Kasumi-1 (cell line): ENCODE measurements at places on chromosomes 6 and 20.

DNA sequence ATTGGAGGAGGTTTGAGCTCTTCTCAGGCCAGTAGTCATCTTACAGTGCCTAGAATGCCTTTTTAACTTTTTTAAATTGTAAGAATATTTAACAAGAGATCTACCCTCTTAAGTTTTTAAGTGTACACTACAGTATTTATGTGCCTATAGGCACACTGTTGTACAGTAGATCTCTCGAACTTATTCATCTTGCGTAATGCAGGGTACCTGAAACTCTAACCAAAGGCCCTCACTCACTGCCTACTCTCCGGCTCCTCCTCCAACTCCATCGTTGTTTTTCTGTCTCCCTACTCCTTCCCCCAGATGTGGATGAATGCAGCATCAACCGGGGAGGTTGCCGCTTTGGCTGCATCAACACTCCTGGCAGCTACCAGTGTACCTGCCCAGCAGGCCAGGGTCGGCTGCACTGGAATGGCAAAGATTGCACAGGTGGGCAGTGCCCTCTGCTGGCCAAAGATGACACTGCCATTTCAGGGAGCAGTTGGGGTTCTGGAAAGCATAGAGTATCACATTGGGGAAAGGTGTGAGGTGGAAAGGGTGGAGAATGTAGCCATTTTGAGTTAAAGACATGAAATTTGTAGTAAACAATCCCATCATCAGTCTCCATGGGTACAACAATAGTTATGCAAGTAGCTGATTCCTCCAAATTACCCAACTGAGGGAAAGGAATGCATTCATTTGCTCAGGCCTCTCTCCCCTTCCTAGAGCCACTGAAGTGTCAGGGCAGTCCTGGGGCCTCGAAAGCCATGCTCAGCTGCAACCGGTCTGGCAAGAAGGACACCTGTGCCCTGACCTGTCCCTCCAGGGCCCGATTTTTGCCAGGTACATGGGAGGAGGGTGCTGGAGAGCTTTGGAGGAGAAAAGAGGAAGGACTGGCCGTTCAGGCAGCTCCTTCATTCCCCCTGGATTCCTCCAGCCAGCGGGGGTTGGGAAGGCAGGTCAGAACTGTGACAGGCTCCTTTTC, 18.4 kb upstream of the ZNF76 start:
- peak; percentile 55 for DNase-seq

- DNase-seq = no peak
These were observed 153.4 kb downstream of the DTNBP1 start for GRCh38 chr6:15509335-15509933.

GRCh38 chr6:33827546-33828451, 24.0 kb upstream of the MLN start:
- no peak for DNase-seq

- no peak for DNase-seq
These were observed 43.6 kb downstream of the NHLRC1 start for GRCh38 chr6:18078866-18079265.

- DNase-seq = no peak
These were observed 795 bp downstream of the MMP24OS start for GRCh38 chr20:35277127-35277526.

- DNase-seq = no peak
These were observed 6.0 kb upstream of the AGPAT4 start for GRCh38 chr6:161279677-161280415.

- DNase-seq = no peak
These were observed 82.5 kb downstream of the DTNBP1 start for GRCh38 chr6:15580326-15580725.

- DNase-seq = no peak
These were observed 43.5 kb upstream of the HCRTR2 start for GRCh38 chr6:55130806-55131324.

DNA sequence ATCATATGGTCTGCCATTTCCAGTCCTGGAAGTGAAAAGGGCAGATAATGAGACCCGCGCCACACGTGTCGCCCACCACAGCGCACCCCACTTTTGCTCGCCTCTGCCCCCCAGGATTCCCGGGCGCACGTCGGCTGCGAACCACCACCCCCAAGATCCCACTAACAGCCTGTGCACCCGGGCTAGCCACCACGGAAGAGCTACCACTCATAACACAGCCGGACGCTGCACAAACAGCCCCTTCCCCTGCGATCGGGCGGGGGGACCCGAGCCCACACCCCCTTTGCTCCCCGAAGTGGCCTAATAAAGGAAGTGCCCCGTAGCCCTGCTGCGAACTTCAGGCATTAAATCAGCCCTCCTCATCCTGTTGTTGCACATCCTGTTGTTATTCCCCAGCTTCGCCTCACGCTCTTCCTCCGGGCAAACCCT, 506 bp downstream of the CITED2 start:
- peak; percentile 88 for DNase-seq

GRCh38 chr20:16311756-16312155, 261.5 kb downstream of the KIF16B start:
- no peak for DNase-seq

- no peak for DNase-seq
These were observed 84.0 kb downstream of the LAMA2 start for GRCh38 chr6:128966934-128967333.

DNA sequence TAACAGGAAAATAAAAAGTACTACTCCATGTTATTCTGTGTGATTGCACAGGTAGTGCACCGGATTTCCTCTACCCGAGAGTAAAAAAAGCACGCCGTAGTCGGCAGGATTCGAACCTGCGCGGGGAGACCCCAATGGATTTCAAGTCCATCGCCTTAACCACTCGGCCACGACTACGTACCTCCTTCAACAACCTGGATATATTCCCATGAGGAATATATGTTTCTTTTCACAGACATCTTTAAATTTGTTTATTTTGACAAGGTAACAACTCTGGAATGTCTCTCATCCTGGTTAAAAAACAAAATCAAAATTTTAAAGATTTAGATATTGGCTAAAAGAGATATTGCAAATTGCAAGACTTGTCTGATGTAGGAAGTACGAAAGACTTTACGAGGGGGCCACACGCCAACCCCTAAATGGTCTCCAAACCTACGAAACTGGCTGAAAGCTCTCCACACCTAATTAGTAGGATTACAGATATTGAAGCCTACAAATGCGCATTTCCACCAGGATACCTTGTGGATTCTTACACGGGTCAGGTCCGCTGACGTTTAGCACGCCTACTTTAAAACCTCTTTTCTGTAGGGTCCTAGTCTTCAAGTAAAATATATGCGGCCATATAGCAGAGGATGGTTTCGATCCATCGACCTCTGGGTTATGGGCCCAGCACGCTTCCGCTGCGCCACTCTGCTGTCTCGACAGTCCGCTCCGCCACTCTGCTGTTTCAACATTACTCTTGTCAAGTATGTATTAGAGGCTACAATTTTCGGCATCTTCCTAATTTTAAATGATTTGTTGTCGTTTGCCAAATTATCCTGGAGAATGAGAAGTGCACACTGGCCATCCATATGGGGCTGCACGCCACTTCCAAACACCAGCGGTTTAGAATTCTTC, 52.2 kb upstream of the BTN3A2 start:
- peak; percentile 79 for DNase-seq

DNA sequence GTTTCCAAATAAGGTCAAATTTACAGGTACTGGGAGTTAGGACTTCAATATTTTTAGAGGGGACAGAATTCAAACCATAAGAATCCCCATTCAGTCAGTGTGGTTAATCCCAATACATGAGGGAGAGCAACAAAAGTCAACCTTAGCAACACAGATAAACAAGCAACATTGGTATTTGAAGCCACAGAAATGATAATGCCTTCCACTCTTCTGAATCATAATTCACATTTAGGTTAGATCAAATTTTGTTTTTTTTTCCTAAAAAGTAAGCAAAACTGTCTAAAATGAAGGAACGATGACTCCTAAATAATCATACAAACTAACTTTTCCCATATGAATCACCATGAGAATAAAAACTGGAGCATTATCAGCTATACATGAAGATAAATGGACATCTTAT, 246.0 kb upstream of the TENT5A start:
- DNase-seq = no peak

DNA sequence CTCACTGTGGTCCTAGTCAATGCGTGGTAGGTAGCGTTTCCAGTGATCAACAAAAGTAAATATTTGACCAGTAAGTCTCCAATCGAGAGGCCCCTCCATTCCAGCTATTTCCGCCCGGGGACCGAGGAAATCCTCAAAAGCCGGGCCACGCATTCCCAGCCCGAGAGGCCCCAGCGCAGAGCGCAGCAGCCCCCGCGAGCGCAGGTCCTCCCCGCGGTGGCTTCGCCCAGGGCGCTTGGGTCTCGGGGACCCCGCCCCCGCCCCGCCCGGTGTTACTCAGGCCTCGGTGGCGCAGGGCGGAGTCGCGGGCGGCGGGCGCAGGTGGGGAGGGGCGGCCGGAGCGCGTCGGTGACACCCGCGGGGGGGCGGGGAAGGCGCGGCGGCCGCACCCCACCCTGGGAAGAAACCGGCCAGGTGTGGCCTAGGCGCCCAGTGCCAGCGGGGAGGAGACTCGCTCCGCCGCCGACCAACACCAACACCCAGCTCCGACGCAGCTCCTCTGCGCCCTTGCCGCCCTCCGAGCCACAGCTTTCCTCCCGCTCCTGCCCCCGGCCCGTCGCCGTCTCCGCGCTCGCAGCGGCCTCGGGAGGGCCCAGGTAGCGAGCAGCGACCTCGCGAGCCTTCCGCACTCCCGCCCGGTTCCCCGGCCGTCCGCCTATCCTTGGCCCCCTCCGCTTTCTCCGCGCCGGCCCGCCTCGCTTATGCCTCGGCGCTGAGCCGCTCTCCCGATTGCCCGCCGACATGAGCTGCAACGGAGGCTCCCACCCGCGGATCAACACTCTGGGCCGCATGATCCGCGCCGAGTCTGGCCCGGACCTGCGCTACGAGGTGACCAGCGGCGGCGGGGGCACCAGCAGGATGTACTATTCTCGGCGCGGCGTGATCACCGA, at the start of gene DSP:
Gene DSP (plus strand): TSS at position 497 of the 890 bp plus-strand sequence. CDS start 245 bp downstream, at position 742.
- DNase-seq = no peak

- no peak for DNase-seq
These were observed 22.9 kb upstream of the RIPK1 start for GRCh38 chr6:3045369-3045768.

- DNase-seq = peak; percentile 74
These were observed 92.8 kb downstream of the CLIC5 start for GRCh38 chr6:45922728-45923351.

- DNase-seq = no peak
These were observed 36.7 kb downstream of the MAN1A1 start for GRCh38 chr6:119312875-119313338.

GRCh38 chr6:157055863-157056262, 267.5 kb downstream of the TMEM242 start:
- no peak for DNase-seq

DNA sequence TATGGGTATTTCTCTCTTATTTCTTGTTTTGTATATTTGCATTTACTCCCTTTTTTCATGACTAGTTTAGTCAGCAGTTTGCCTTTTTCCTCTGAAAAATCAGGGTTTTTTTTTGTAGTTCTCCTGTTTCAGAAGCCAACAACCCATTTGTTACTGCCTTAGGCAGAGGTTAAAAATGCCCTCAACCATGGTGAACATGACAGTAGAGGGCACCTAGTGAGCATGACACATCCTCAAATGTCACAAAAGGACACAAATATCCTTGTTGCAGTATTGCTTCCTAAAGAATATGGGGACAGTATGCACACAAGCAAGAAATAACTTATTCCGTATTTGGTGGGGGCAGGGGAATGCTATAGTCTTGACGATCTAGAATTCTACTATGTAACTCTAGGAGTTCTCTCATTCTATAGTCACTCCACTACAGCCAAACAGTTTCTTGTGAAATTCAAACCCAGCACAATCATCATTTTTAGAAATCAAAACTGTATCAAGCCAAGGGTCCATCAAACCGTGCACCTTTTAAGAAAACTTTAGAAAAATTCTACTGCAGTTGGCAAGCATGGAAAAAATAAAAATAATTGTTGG, 47.0 kb downstream of the GOPC start:
- DNase-seq = no peak

DNA sequence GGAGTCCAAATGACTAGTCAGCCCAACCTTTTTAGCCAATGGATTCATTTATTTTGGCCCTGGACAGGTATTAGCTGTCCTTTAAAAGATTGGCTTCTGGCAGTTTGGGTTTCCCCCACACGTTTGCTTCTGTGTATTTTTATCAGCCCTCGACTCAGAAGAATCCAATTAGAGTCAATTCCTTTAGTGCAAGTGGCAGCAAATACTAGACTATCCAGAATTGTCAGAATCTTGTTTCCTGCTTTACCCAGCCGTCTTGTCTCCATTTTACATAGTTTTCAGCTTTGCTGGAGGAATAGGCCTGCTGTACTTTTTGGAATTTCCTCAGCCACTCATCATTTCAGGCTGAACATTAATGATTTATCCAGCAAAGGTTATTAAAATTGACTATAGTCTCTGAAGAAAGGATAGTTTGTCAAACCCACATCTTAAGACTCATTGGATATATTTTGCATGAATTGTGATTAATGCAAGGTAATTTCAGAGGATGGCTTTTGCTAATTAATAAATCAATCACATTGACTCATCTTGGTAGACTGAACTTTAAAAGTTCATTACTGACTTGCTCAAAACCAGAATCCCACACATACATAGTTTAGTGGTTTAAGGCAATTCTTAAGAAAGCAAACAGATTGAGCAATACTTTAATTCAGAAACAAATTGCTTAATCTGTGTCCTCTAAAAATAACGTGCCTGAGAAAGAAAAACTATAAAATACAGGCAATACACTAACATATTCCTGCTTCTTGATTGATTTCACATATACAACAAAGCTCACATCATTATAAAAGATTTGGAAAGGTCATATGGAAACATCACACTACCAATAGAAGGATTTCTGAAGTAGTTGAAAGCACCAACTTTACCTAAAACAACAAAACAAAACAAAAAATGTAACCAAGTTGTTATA, 62.9 kb upstream of the ZNF217 start:
- no peak for DNase-seq

- DNase-seq = no peak
These were observed 37.9 kb downstream of the MAN1A1 start for GRCh38 chr6:119311514-119312142.

DNA sequence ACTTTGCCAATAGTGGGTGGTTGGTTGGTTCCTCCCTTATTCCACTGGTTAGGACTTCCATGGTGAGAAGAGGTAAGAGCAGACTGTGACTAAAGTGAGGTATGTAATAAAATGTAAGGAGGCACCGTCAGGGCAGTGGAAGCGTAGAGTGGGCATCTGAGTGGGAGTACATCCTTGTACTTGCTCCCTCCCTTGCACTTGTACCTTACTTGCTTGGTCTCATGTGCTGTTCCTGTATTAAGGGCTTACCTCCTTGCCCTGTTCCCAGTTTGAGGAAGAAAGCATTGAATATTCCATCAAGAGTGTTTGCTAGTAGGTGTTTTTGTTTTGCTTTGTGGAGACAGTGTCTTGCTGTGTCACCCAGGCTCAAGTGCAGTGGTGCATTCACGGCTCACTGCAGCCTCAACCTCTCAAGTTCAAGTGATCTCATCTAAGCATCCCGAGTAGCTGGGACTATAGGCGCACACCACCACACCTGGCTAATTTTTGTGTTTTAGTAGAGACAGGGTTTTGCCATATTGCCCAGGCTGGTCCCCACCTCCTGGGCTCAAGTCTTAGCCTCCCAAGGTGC, 25.5 kb downstream of the AMD1 start:
- DNase-seq = no peak

- DNase-seq = no peak
These were observed 58.2 kb downstream of the CSE1L start for GRCh38 chr20:49104365-49104648.
